ENCODE measurements at places on chromosomes 11 and 22. TPM values are rescaled to one million over a fixed set of nuclear protein-coding genes. Genes with fewer than 3 reads are reported as not detected.
A peak's percentile ranks its signal among the peaks of the same experiment; 100 is the strongest.

- no peak overlapping the region for H3K27ac ChIP-seq
- DNase-seq: no peak
- peaks cover 6% of the 10 kb centered on the region for H3K36me3 ChIP-seq
- peaks cover under 1% of the 10 kb centered on the region for H3K4me1 ChIP-seq
These were observed 15.9 kb downstream of the ARFGAP2 start for GRCh38 chr11:47160753-47161133.

DNA sequence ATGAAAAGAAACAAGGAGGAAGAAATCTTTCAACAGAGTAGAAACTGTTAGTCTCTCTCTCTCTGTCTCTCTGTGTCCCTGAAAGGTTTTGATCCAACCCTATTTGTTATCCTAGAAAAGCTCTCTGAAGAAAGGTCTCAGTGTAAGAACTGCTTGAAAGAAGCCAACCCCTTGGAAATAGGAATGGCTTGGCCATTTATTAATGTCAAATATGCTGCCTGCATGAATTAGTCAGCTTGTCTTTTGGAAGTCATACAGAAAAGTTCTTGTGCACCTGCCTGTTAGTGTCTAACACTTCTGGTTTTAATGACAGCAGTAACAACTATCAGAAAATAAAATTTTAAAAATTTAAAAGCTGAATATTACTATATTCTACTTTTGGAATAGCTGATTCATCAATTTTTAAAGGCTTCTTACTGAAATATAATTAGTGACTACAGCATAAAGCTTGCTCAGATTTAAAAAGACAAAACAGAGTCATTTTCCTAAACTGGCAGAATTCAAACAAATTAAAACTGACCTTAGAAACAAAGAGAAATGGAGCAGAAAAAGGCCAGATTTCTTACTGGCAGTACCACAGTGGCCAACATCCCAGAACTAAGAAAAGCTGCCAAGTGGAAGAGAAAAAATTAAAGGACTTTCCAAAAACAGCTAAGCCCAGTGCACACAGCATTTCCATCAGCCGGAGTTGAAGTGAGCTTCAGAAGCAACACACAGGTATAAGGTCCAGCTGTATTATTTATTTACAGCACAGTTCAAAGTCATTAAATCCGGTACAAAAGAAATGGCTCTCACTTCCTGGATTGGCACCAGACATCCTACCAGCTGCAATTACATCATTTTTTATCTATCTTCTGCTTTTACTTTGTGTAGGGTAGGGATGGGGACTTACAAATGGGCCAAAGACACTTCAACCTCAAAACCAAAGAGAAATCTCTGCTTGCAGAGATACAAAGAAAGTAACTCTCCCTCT, 76.3 kb downstream of the PRCP start:
- no peak overlapping the region for H3K27ac ChIP-seq
- H3K4me1 ChIP-seq: no peaks in the 10 kb centered on the region
- peaks cover 4% of the 10 kb centered on the region for H3K36me3 ChIP-seq
- DNase-seq: no peak
- no peak overlapping the region for H3K4me3 ChIP-seq
- no peaks in the 10 kb centered on the region for H3K27me3 ChIP-seq

PDE2A gene
- total RNA-seq: 0.69 TPM

DNA sequence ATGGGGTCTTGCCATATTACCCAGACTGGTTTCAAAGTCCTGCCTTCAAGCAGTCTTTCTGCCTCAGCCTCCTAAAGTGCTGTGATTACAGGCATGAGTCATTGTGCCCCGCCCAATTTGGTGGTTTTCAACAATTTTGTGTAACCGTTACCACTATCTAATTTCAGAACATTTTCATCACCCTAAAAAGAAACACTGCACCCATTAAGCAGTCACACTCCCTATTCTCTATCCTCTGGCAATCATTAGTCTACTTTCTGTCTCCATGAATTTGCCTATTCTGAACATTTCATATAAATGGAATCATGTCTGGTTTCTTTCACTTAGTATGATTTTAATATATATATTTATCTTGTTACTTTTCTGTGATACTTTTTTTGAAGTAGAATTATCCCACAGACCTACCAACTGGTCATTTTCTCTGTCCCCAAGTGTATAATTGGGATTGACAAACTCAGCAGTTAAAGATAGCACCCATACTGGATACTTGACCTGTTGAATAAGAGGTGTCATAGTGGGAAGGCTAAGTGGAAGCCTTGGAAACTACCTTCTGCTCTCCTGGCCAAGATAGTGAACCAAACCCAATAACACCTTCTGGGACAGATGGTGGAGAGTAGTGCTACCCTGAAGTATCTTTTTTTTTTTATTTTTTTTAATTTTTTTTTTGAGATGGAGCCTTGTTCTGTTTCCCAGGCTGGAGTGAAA, 64.8 kb downstream of the STIM1 start:
- peak overlapping the region; percentile 74 for H3K27ac ChIP-seq
- no peak overlapping the region for H3K4me3 ChIP-seq
- H3K27me3 ChIP-seq: no peaks in the 10 kb centered on the region
- H3K36me3 ChIP-seq: peaks cover 10% of the 10 kb centered on the region

- DNase-seq: peak; percentile 95
- peak within 1 kb of the TSS; percentile 90 for H3K4me3 ChIP-seq
- peaks cover 28% of the 10 kb centered on the region for H3K4me1 ChIP-seq
These were observed at the start of gene KMT2A for GRCh38 chr11:118435893-118436624. Gene KMT2A, plus strand, starts transcription at chr11:118436492. Its CDS starts 21 bp downstream, at chr11:118436513.

KCNQ1 gene
- 10.6 TPM for total RNA-seq

DNA sequence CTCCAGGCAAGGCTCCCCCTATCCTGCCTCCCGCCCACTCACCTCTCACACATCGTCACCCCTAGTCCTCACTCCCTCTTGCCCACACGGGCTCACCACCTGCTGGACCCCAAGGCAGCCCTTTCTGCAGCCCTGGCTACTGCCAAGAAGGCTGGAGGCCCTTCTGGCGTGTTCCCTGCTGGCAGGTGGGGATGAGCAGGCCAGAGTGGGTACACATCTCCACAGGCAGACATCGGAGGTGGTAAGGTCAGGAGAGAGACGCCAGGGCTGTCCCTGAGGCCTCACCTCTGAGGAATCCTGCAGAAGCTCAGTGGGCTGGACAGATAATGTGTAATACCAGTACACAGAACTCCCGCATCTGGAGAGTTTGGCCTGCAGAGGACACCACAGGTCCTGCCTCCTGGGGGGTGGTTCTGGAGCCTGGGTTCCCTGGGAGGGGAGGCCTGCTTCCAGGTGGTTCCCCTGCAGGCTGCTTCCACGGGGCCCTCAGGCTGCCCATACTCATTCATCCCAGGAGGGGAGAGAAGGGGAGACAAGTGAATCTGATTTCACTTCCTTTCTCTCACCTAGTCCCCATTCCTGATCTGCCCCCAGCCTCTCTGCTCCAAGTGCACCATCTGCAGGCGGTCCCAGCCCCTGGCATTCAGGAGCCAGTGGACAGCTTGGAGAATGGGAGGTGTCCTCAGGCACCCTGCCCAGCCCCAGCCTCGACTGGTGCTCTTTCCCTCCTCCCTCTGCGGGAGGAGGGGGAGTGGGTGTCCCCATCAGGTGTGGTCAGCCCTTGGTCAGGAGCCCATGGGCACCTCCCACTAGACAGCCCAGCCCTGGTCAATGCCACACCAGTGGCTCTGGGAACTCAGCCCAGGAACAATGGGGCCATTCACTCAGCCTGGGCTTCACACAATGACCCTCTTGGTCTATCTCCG, 6.1 kb upstream of the CHST1 start:
- no peak overlapping the region for H3K27ac ChIP-seq
- H3K36me3 ChIP-seq: no peaks in the 10 kb centered on the region
- no peak overlapping the region for H3K4me3 ChIP-seq
- peaks cover 15% of the 10 kb centered on the region for H3K27me3 ChIP-seq
- DNase-seq: no peak

- no peaks in the 10 kb centered on the region for H3K36me3 ChIP-seq
- H3K27ac ChIP-seq: no peak overlapping the region
- H3K4me3 ChIP-seq: no peak overlapping the region
- H3K4me1 ChIP-seq: no peaks in the 10 kb centered on the region
These were observed 1.4 kb downstream of the TSGA10IP start for GRCh38 chr11:65946655-65947054.

DNA sequence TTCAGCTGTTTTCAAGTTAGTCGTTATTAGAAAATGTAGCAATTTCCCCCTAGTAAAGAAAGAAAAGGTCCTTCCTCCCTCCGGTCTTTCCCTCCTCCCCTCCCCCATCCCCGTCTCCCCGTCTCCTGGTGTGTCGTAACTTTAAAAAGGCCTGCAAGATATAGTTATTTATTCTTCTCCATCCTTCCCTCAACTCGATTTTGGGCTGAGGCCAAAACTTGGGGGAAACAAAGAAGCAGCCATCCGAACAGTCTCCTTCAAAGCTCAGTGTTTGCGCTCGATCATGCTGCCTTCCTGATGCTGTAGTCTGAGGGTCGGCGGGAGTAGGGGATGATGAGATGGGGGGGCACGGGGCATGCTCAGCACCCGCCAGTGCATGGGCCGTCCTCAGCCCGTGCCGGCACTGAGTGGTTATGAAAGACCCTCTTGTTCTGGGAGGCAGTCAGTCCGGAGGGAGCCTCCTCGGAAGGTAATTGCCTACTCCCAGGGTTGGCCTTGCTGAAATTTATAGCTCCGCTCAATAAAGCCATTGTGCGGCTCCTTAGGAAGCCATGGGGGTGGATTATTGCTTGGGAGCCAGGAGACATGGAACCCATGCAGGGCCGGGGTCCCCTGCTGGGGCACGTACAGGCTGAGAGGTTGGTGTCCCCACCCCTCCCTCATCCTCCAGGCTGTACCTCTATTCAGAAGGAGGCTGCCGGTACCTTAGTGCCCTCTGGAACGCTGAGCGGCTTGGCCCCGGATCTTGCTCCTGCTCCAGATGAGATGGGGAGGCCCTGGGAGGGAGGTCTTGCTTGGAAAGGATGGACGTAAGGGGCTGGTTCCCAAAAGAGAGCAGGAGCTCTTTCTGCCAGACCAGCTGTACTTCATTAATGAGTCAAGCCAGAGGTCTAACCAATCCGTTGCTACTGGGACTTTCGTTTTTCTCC, 212.7 kb upstream of the CADM1 start:
- H3K4me3 ChIP-seq: no peak overlapping the region
- no peaks in the 10 kb centered on the region for H3K27me3 ChIP-seq
- H3K36me3 ChIP-seq: no peaks in the 10 kb centered on the region
- DNase-seq: no peak

DNA sequence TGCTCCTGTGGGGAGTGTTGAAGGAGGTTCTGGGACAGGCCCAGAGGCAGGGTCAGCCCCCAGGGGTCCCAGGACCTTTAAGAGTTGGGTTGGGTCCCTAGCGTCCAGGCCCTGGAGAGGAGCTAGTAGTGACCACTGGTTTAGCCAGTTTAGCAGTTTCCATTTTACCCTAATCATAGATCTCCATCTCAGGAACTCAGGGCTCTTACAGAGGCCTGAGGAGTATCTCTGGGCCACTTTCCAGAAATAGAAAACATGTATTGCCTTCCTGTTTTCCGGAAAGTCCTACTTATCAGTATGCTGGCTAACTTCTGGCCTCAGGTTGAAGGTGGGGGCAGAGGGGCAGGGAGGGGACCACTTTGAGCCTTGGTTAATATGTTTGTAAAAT, 13.5 kb downstream of the NCF4 start:
- no peak overlapping the region for H3K27ac ChIP-seq
- H3K4me3 ChIP-seq: no peak overlapping the region
- no peak for DNase-seq
- H3K27me3 ChIP-seq: no peaks in the 10 kb centered on the region
- peaks cover 11% of the 10 kb centered on the region for H3K4me1 ChIP-seq
- no peaks in the 10 kb centered on the region for H3K36me3 ChIP-seq

DNA sequence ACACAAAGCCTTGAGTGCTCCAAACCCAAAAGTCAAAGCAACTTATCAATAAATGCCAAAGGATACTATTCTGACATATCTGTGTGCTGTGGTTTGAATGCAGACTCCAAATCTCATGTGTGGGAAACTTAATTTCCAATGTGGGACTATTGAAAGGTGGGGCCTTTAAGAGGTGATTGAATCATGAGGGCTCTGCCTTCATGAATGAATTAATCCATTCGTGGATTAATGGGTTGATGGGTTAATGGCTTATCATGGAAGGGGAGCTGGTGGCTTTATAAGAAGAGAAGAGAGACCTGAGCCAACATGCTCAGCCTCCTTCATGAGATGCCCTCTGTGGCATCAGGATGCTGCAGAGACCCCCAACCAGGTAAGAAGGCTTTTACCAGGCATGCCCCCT, 16.8 kb upstream of the ZNF280A start:
- DNase-seq: no peak
- H3K27ac ChIP-seq: no peak overlapping the region
- H3K36me3 ChIP-seq: no peaks in the 10 kb centered on the region
- H3K4me3 ChIP-seq: no peak overlapping the region
- H3K4me1 ChIP-seq: no peaks in the 10 kb centered on the region

DNA sequence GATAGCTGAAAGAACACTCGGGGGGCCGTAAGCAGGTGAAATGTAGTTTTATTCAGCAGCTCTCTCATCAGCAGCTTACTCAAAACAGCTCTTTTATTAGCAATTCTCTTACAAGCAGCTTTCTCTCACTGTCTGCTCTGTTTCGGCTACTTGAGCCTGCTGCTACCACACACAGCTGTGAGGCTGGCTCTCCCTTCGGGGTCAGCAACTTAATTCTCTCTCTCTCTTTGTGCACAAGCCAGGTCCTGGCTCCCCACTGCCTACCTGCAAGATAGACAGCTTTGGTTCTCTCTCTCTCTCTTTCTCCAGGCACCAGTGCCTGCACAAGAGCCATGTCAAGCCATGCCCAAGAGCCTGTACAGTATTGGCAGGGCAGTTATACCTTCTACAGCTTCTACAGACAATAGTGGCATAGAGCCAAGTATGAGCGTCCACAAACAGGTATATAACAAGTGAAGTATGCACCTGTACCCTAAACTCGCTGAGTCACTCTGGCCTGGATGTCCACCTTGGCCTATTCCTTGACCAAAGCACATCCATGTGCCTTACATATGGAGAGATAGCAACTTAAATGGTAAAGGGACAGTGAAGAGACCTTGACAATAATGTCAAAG, 110.8 kb downstream of the MTNR1B start:
- H3K4me1 ChIP-seq: no peaks in the 10 kb centered on the region
- peaks cover 12% of the 10 kb centered on the region for H3K27me3 ChIP-seq
- H3K27ac ChIP-seq: no peak overlapping the region
- H3K4me3 ChIP-seq: no peak overlapping the region
- H3K36me3 ChIP-seq: no peaks in the 10 kb centered on the region

FOLR2 gene
- not detected for total RNA-seq

GRCh38 chr22:32340411-32340810, 17.3 kb upstream of the RFPL3 start:
- no peak for DNase-seq
- H3K27ac ChIP-seq: no peak overlapping the region

- no peak overlapping the region for H3K4me3 ChIP-seq
- H3K27me3 ChIP-seq: peaks cover 21% of the 10 kb centered on the region
- DNase-seq: no peak
- H3K27ac ChIP-seq: no peak overlapping the region
These were observed 43.8 kb downstream of the CHST1 start for GRCh38 chr11:45621588-45621987.

DNA sequence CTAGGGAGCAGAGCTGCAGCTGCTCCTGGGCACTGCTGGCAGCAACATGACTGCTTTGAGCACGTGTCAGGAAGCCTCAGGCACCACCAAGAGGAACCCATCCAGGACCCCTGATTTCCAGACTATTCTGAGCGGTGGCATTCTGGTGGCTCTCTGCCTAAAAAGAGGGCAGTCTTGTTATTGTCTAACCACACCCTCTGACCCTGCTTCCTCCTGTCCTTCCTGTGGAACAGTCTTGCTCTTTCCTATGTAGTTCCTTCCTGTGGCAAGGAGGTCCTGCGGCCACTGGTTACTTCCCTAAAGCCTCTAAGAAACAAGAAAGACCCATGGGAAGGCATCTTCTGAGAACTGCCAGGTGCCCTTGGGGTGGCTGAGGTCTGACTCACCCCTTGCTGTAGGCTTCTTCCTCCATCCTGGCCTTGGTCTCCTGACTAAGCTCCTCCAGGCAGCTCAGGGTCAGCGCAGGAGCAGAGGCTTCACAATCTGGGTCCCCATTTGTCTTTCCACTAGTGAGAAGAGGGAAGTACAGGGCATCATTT, 13.1 kb upstream of the LYVE1 start:
- no peak overlapping the region for H3K4me3 ChIP-seq
- no peak overlapping the region for H3K27ac ChIP-seq
- H3K36me3 ChIP-seq: no peaks in the 10 kb centered on the region
- no peaks in the 10 kb centered on the region for H3K4me1 ChIP-seq
